ENCODE measurements at places on chromosomes 3 and 15.
A peak's percentile ranks its signal among the peaks of the same experiment; 100 is the strongest.

DNA sequence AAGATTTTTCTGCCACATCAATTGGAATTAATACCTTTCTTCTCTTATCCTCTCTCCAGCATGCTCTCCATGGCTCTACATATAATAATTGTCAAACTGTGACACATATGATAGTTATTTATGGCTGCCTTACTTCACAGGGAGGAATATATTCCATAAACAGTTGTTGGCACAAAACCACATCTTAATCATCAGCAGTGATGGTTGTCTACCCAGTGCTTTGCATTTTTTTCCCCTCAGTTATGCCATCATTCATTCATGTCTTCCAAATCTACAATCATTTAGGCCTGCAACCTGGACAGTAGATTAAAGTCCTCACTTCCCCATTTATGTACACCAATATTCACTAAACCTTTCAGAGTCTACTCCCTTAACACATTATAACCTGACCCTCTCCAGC lies 107.7 kb downstream of the THRB start:
- no peak for DNase-seq

- DNase-seq, result no peak
Observed at GRCh38 chr3:29525254-29525881, 244.5 kb downstream of the RBMS3 start.

GRCh38 chr15:50280271-50280670 lies 14.7 kb upstream of the HDC start:
- DNase-seq, result no peak

GRCh38 chr3:63975723-63976122 lies 47.6 kb downstream of the PSMD6 start:
- DNase-seq, result no peak

GRCh38 chr3:114758831-114759699 lies 388.0 kb downstream of the ZBTB20 start:
- no peak for DNase-seq

DNA sequence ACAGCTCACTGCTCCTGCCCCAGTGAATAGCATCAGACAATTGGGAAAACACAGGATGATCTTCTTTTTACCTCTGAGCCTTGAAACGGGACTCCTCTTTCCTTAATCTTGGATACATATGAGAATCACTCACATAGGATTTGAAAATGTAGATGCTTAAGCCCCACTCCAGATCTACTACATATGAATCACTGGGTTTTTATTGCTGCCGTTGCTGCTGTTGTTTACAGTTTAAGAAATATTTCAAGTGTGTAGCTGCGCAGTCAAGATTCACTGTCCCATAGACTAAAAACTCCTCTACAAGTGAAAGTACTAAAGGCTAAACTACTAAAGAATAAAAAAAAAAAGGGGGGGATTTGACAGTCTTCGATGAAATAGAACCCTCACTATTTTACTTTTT lies 765.9 kb downstream of the NTRK3 start:
- DNase-seq, result no peak

DNA sequence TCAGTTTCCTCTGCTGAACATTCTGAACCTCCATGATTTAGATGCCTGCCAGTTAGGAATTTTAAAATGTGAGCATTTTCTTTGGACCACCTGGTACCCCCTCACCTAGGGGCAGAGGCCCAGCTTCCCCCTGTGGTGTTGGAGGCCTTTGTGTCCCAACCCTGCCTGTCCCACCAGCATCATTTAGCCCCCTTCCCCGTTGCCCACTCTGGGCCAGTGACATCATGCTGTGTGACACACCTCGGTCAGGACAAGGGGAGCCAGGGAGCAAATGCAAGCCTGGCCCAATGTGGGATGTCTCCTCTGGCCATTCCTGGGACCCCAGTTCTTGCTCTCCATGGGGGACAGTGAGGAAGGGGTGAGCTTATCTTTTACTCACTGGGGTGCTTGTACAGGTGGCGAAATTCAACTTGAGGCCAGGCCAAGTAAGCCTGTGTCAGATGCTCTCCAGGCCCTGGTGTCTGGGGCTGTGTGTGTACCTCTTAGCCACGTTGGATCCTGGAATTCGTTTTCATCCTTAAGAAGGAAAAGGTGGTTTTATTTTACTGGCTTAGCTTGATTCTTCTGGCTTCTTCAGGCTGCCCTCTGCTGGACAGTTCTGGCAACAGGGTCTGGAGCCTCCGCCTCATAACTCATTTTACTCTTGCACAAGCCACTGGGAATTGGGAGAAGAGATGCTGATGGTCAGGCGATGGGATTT lies 49.7 kb upstream of the MYZAP start:
- no peak for DNase-seq

DNA sequence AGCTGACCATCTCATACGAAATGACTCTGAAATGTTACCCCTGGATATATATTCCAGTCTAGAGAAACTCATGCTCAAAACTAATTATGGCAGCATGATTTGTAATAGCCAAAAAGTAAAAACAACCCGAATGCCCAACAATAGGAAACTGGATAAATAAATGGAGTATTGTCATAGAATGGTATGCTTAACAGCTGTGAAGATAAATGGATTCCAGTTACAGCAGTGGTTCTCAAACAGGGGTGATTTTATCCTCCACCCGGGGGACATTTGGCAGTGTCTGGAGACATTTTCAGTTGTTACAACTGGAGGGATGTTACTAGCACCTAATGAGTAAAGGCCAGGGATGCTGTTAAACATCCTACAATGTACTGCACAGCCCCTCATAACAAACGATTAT lies 52.3 kb upstream of the PIAS1 start:
- DNase-seq, result no peak

- no peak for DNase-seq
Observed at GRCh38 chr3:72632129-72632528, 216.1 kb downstream of the SHQ1 start.

DNA sequence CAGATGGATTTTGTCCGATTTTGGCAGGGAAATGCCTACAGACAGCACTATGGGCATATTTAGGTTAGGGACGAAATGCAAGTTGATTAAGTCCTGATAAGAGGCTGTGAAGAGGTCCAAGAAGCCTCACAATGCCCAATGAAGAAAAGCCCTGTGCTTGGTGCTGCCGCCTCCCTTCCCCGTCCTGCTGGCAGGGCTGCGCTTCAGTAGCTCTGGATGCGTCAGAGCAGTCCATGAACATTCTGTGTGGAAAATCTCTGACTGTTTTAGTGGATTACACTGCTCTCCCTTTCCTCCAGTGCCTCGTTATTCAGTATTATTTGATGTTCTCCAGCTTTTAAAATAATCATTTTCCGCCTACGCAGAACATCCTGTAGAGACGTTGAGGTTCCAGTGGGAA lies 39.6 kb downstream of the MLH1 start:
- no peak for DNase-seq

- DNase-seq, result no peak
Observed at GRCh38 chr3:79167651-79168416, 600.0 kb downstream of the ROBO1 start.

DNA sequence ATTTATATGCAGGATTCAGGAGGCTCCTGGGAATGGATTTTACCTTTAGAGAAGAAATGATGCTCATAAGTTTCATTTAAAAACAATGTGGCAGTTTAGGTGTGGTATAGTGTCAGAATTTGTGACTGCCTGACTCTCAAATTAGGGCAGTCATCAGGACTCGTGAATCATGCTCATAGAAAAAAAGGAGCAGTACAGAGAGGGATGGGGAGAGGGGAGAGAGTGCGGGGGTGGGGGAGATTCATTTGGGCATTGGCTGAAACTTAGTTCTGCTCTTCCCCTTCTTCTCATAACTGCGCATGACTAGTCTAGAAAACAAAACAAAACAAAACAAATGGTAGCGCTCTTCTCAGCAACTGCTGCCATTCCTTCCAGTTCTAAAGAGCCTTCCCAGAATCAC lies 44.3 kb downstream of the PRTG start:
- no peak for DNase-seq

- DNase-seq, result no peak
Observed at GRCh38 chr3:151437906-151438305, 23.0 kb downstream of the IGSF10 start.

DNA sequence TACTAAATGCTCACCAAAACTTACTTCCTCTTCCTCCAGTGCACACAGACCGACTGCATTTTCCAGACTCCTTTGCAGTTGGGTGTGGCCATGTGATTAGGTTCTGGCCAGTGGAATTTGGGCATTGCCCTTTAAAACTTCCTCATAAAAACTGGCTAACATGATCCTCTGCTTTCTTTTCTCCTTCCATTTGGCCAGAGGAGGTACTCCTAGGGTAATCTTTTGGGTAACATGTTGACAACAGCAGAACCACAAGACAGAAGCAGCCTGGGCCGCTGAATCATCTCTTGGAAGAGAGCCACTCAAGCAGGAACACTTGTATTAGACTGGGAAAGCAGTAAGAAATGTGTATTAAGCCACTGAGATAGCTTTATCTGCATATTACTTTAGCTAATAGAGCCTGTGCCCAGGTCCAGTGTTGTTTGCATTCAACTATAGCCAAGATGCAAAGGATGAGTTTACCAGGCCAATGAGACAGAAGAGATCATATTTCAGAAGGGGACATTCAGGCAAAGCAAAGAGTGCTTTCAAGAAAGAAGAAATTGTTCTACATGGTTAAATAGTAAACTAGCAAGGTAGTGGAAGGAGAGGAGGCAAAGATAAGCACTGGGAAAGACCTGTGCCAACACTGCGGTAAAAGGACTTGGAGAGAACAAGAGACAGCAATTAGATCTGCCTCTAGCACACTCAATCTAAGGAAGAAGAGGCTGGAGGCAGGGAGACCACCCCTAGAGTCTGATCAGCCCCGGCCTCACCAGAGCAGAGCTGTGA lies 79.8 kb downstream of the PLCH1 start:
- DNase-seq, result no peak

- DNase-seq, result no peak
Observed at GRCh38 chr3:127803619-127804018, 18.7 kb downstream of the MGLL start.

DNA sequence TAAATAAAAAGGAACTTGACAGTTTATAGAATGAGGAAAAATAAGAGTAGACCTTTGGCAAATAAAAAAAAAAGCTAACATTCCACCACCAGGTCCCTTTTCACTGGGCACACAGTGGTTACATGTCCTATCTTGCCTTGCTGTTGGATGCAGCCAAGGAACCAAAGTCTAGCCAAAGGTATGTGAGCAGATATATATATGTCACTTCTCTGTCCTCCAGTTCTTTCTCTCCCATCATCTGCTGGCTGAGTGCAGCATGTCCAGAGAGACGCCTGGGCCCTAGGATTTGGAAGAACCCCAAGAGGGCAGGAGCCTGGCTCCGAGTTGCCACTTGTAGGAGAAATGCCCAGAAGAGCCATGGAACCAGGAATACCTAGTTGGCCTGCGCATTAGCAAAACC lies 104.7 kb downstream of the SERPINI1 start:
- no peak for DNase-seq

GRCh38 chr15:32671339-32672325 lies 30.1 kb downstream of the SCG5 start:
- DNase-seq, result no peak

GRCh38 chr15:84633311-84634227 lies 20.5 kb downstream of the WDR73 start:
- peak; percentile 38 for DNase-seq

DNA sequence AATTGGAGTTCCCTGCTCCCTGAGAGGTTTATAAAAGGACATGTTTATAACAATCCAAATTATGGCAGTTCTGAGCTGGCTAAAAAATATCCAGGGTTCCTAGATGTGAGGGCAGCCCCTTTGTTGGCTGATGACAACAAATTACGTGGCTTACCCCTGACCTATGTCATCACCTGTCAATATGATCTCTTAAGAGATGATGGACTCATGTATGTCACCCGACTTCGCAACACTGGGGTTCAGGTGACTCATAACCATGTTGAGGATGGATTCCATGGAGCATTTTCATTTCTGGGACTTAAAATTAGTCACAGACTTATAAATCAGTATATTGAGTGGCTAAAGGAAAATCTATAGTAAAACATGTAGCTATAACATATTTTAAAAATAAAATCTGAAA lies 13.9 kb downstream of the AADAC start:
- no peak for DNase-seq

GRCh38 chr15:39461536-39462130 lies 119.2 kb upstream of the THBS1 start:
- DNase-seq, result no peak

DNA sequence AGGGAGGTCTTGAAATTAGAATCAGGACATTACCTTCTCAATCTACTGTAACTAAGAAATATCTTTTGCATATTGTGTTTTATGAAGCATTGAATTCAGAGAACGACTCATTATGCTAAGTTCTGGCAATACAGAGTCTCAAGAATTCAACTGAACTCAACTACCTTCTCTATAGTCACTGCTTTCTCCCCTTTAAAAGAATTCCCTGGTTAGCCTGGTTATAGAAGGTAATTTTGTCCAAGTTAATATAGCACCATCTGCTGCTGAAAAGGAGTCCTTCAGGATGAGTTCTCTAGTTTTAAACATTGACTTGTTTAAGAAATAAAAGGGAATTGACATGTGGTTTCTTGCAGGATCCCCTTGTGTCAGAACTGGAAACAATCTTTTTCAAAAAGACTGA lies 60.2 kb downstream of the IL16 start:
- DNase-seq, result no peak

DNA sequence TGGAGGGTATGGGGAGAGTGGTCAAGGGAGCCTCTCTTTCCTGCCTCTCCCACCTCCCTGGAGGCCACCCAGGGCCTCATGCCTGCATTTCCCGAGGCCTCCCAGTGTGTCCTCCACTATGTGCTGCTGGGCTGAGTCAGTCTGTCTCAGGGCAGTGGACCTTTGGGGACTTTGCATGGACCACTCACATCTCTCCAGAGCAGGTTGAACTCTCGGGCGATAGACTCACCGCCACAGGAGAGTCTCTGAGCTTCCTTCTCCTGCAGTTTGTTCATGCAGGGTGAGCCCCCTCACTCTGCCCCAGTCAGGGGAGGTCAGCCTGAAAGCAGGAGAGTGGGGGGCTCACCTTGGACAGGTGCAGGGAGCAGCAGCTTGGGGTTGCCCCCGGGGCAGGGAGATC lies 60.5 kb upstream of the SEC22A start:
- DNase-seq, result no peak

All from stimulated activated CD8-positive, alpha-beta memory T cell treated with anti-CD3 and anti-CD28 coated beads, Interleukin-2, amount 100 ng/mL, for 1 hour (primary cell).